Stimulated activated naive CD8-positive, alpha-beta T cell treated with anti-CD3 and anti-CD28 coated beads, Interleukin-15, Interleukin-2, amounts not matched to agents 100 U/mL and 50 U/mL, for 24 hours (primary cell): ENCODE measurements at places on chromosomes 3 and 15.

DNA sequence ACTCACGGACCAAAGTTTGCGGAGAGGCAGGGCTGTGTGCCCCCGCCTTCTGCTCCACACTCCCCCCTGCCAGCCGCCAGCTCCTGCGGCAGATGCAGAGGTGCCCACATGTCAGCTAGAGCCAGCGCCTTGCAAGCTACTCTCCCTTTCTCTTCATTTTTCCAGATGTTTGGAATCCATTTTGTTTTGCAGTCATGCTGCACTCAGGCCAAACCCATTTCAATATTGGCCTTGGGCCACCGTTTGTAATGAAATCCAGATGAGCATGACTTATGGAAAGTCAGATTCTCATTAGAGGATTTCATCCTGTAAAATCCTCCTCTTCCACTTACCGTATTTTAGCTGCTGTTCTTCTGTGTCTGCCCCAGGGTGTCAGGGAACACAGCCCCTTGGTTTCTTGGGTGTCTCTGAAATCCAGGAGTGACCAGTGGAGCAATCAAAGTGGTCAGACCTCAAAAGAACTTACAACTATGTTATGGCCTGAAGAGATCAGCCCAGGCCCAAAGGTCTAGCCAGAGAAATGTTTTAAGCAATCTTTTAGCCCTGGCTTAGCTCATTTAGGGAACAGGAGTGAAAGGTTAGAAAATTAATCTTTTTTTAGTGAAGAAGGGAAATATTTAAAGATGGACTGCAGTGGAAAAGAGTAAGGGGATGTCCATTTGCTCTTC lies 65.8 kb downstream of the AAGAB start:
- no peak for DNase-seq

GRCh38 chr15:27468151-27468591 lies 497.2 kb downstream of the GABRG3 start:
- no peak for DNase-seq

DNA sequence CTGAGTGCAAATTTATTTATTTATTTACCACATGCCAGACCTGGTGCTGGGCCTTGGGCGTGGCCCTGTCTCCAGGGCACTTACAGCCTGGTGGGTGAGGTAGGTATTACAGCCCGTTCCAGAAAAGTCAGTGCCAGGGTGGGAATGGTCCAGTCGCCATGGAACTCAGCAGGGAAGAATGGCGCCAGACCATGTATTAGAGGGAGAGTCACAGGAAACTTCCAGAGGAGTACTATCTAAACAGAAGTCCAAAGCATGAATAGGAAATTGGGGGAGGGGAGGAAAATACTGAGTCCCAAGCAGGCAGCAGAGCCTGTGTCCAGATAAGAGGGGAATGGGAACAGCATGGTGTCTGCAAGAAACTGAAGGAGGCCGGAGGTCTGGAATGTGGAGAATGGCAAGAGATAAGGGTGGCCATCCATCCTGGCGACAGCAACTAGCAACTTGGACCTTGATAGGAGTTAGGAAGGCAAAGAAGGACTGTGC lies 27.0 kb downstream of the SH3BP5 start:
- no peak for DNase-seq

- DNase-seq: no peak
These were observed 461.5 kb upstream of the NR2F2 start for GRCh38 chr15:95868970-95869369.
